ENCODE measurements at places on chromosomes 3 and 15. TPM values are rescaled to one million over a fixed set of nuclear protein-coding genes. Genes with fewer than 3 reads are reported as not detected.

- DNase-seq: no peak
Measured at GRCh38 chr15:28993051-28993719, 107.4 kb downstream of the APBA2 start.

DNA sequence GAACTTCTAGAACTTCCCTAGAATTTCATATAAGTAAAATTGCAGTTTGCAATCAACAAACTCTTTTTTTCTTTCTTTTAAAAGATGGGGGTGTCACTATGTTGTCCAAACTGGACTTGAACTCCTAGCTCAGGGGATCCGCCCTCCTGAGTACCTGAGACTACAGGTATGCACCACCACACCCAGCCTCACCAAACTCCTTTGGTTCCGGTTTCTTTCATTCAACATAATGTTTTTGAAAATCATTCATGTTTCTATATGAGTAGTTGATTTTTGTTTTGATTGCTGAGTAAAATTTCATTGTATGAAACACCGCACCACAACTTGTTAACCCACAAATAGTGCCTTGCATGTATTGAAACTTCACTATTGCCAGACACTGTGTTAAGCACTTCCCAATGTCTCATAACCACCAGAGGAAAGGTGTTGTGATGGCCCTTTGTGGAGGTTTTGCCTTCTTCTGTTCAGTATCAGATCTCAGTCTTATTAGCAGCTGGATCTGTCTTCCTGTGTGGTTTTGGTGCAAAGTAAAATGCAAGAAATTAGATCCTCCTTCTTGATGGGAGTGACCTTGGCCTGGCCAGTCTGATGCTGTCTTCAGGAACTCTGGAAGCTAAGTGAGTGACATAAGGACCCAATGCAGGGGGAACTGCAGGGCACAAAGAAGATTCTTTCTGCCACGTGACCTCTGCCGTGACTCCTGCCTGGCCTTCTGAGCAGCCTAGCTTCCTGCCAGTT lies 78.8 kb upstream of the UBE2E1 start:
- no peak for DNase-seq

- no peak for DNase-seq
Measured at GRCh38 chr15:31341071-31341470, 14.4 kb downstream of the KLF13 start.

DNA sequence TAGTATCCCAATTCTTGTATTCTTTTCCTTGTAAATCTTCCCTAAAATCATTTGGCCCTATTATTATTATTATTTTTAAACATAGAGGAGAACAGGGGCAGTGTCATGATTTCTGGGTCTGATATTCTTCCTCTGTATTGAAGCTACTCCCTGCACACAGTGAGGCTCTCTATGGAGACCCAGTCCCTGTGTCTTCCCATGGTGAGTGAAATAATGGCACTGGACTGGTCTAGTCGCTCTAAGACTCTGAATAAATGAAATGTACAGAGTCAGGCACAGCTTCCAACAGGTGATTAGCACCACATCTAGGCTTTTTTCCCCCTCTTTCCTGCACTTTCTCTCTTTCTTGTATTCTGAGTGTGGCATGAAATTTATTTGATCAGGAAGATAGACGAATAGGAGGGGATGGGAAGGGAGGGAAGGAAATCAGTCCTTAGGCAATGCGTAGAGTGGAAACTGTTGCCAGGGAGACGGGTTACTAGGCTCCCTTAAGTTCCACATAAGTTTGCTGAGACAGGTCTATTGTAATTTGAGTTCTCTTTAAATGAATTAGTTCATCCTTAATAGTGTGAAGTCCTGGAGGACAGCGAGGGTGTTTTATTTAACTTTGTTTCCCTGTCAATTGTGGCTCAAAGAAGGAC lies 49.0 kb upstream of the NDN start:
- DNase-seq: no peak

DNA sequence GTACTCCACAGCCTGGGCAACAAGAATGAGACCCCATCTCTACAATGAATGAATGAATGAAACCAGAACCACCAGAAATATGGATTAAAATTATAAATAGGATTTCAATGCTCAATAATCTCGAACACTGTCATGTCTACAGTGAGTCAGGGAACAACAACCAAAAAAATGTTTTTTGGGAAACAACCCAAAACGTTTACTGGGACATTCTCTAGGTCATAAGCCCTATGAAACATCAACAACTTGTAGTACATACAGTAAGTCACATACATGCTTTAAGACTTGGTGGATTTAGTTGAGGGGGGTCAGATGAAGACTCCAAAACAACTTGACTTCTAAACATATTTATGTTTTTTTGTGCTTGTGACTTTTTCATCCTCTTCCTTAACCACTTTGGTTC lies 511.2 kb downstream of the FOXP1 start:
- no peak for DNase-seq

- DNase-seq: no peak
Measured at GRCh38 chr15:100383302-100384107, 41.7 kb upstream of the ADAMTS17 start.

- no peak for DNase-seq
Measured at GRCh38 chr3:137866933-137867332, 102.8 kb downstream of the SOX14 start.

Gene FAM107A
- 1.3 TPM for total RNA-seq

Gene INKA1
- 0.84 TPM for total RNA-seq

DNA sequence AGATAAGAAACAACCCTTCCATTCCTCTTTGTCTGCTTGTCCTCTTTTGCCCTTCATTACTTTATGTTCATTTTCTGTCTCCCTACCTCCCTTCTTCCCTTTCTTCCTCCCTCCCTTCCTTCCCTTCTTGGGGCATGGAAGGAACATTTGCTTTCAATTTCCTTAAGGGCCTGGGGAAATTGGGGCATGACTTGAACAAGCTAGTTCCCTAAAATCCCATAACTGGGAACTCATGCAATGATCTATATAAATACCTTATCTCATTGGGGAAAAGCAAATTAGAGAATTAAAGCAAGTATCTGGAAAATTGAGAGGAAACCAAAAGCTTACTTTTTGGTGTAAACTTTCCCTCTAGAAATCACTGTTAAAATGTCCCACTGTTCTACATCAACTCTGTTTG lies 35.7 kb downstream of the BOC start:
- DNase-seq: no peak

- no peak for DNase-seq
Measured at GRCh38 chr15:74768771-74769342, 13.0 kb upstream of the CSK start.

- DNase-seq: no peak
Measured at GRCh38 chr3:46966811-46967210, 9.7 kb downstream of the CCDC12 start.

Gene CCDC13
- 2.3 TPM for total RNA-seq

Gene DNAH12
- 0.05 TPM for total RNA-seq

GRCh38 chr3:131702146-131702545 lies 199.4 kb upstream of the MRPL3 start:
- DNase-seq: no peak

DNA sequence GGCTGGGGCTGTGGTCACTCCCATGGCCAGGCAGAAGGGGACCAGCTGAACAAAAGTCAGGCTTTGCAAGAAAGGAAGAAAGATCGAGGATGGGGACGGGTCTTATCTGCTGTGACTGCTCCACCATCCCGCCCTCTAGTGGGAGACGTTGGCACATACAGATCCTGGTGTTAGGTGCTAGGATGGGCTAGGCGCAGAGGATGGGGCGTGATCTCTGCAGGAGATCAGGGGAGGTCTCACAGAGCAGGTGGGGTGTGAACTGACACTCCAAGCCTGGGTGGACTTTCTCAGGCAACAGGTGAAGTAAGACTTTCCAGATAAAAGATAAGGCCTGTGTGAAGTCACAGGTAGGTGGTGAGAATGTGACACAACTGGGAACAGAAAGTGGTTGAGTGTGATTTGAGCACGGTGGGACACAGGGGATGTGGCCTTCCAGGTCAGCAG lies 141.9 kb upstream of the SMAD3 start:
- DNase-seq: no peak

Data from liver (tissue), 10 donors.